ENCODE measurements at places on chromosomes 6 and 20.

DNA sequence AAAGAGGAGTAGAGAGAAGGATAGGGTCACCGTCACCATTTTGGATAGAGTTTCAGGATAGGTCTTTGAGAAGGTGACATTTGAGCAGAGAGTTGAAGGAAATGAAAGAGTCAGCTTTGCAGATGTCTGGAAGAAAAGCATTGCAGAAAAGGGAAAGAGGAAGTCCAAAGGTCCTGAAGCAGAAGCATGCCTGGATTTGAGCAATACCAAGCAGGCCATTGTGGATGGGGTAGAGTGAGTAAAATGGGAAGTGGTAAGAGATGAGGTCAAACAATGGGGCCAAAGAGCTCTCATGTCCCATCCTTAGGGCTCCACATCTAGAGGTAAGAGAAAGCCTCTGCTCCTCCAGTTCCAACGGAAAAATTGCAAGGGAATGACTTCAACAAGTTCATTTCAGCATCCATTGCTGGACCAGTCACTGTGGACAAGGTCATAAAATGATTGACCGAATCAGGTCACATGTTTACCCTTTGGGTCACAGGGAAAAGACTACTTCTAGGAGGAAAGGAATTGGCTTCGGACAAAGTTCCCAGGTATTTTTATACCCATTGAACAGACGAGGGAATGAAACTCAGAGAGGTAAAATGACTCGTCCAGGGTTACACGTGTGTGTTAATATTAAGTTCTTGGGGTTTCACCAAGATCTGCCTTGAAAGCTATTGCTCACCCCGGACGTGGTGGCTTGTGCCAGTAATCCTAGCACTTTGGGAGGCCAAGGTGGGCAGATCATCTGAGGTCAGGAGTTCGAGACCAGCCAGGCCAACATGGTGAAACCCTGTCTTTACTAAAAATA lies 6.6 kb upstream of the SAMHD1 start:
- no peak for DNase-seq

GRCh38 chr20:46640044-46640443 lies 11.2 kb downstream of the SLC13A3 start:
- DNase-seq, result no peak

- DNase-seq, result no peak
Observed at GRCh38 chr20:8299921-8300320, 167.9 kb downstream of the PLCB1 start.

GRCh38 chr6:44940367-44940766 lies 387.8 kb upstream of the RUNX2 start:
- no peak for DNase-seq

GRCh38 chr20:21704408-21705385 lies 767 bp upstream of the PAX1 start:
- DNase-seq, result no peak

GRCh38 chr6:20688710-20689500 lies 154.6 kb downstream of the CDKAL1 start:
- DNase-seq, result peak; percentile 70

Data from NCI-H1105 (cell line).